Astrocyte of the hippocampus (primary cell): ENCODE measurements at places on chromosomes 3 and 15.

GRCh38 chr3:34200576-34200975 lies 402.1 kb downstream of the PDCD6IP start:
- DNase-seq: no peak

GRCh38 chr3:81308306-81308705 lies 453.1 kb downstream of the GBE1 start:
- no peak for DNase-seq

GRCh38 chr3:168813225-168813802 lies 717.6 kb upstream of the GOLIM4 start:
- DNase-seq: peak; percentile 10

DNA sequence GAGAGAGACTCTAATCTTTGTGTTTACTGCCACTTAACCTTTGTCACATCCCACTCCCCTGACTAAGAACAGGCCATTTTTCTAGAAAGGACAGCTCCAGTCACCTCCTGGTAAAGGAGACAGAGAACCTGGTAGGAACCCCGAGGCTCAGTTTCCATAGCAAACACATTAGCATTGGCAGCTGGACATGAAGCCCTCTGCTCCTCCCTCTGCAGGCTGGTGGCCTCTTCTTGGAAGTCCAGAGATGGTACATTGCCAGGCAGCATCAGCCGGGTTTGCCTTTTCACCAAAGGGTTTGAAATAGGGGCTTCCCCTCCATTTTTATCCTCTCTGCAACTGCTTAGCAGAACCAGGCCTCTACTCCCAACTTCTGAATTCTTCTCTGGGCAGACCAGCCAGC lies 213.4 kb upstream of the SEMA6D start:
- no peak for DNase-seq

DNA sequence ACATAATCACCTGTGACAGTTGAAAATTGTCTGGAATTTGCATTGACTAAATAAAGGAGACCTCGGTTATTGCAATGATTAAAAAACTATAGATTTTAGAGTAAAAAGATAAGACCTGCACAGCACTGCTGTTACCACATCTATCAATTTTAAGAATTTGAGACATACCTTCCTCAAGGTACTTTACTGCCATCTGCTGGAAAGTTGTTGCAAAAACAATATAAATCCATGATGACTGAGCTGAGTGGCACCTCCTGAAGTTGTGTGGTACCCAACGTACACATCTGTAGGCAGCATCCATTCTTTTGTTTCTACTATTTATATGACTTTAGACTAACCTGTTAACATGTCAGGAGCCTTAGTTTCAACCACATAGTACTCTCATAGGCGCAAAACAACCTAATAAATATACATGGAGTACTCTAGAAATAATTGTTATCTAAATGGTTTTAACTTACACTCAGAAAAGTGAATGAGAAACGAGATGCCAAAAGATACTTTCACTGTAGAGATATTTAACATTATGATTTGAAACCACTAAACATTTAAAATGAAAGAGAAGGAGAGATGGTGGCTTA lies 106.7 kb downstream of the GHSR start:
- peak; percentile 71 for DNase-seq

GRCh38 chr3:65348398-65348995 lies 660.7 kb upstream of the ADAMTS9 start:
- peak; percentile 94 for DNase-seq

- no peak for DNase-seq
Measured at GRCh38 chr3:13123013-13123654, 49.9 kb upstream of the IQSEC1 start.

DNA sequence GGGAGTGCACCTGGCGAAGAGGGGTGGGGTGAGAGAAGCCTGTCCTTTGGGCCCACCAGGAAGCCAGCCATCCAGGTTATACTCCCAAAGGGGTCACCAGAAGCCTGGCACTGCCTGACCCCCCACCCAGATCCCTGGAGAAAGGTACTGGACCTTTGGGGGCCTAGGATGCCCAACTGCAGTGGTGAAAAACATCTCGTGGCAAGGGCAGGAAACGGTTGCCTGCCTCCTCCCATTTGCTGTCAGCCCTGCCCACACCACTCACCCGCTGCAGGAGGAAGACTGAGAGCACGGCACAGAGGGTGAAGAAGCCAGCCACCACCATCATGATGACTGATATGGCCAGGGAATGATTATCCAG lies 2.2 kb upstream of the ULK3 start:
- DNase-seq: no peak

DNA sequence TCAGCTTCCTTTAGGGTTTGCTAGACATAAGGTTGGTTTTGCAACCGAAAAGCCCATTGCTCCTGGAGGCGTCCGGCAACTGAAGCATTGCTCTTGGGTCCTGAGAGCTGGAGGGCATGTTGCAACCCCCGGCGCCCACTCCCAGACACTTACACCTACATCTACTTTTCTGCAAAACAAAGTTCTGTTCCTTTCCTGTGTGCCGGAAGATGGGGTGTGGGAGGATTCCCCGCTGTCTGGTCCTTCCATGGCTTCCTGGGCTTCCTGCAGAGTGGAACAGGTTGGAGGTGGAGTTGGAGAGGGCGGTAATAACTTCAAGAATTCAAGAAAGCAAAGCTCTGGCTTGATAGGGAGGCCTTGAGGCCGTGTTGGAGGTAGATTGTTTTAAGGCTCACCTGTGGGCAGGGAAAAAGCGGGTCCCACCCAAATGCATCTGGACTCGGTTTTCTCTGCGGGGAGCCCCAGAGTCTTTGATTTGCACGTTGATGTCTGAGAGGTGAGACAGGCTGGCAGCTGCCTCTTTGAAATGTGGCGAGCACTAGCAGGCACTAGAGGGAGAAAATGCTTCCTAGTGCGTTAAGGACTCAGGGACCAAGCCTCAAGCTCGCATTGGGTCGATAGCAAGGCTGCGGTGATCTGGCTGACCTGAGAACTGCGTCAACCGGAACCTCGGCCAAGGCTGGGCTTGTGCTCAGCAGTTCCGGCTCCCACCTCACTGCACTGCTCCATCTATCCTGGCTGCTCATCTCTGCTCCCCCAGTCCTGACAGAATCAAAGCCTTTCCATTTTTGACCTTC lies 39.5 kb downstream of the NR2F2 start:
- no peak for DNase-seq

DNA sequence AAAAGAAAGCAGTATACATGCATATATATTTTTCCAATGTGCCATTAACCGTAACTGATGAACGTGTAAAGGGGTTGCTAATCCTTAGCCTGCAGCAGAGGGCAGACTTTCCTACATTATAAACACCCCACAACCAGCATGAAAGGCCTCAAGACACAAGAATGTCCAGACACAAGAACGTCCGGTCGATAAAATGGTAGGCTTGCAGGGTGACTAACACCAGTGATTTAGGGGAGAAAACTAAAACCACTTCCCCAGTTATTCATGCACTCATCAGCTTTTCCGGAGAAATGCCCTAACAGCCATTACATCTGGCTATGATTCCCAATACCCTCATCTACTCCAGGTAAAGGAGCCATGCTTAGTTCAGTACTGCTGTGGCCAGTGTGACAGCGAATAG lies 57.4 kb downstream of the LRTM1 start:
- DNase-seq: peak; percentile 92

DNA sequence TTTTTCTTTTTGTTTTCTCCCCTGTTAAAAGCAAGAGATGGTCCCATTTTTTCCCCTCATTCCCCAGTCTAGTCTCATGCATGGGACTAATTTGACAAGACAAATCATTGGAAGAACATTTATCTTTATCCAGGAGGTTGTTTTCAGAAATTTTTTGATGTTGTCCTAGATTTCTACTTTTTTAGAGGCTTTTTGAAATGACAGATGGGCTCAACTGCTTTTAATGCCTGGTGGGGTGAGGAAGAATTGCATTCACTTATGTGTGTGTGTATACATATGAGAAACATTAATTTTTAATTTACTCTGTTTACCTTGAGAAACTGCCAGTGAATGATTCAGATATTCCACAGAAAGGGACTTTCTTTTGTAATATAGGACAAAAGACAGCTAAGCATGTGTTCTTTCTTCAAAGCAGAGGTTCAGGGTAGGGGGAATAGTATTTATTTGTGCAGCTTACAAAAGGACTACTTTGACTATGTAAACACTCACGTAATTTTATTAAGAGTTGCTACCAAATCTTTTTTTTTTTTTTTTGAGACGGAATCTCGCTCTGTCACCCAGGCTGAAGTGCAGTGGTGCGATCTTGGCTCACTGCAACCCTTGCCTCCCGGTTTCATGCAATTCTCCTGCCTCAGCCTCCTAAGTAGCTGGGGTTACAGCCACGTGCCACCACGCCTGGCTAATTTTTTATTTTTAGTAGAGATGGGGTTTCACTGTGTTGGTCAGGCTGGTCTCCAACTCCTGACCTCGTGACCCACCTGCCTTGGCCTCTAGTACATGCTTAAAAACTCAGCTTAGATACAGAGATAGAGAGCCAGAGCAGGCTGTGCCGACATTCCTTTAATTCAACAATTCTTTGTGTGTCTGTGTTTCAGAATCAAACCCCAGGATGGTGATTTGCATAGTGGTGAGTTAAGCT lies 130.1 kb upstream of the RARB start:
- DNase-seq: peak; percentile 47

GRCh38 chr15:91849180-91849579 lies 4.3 kb upstream of the SLCO3A1 start:
- no peak for DNase-seq

GRCh38 chr3:154522036-154522602 lies 92.1 kb upstream of the GPR149 start:
- DNase-seq: no peak

DNA sequence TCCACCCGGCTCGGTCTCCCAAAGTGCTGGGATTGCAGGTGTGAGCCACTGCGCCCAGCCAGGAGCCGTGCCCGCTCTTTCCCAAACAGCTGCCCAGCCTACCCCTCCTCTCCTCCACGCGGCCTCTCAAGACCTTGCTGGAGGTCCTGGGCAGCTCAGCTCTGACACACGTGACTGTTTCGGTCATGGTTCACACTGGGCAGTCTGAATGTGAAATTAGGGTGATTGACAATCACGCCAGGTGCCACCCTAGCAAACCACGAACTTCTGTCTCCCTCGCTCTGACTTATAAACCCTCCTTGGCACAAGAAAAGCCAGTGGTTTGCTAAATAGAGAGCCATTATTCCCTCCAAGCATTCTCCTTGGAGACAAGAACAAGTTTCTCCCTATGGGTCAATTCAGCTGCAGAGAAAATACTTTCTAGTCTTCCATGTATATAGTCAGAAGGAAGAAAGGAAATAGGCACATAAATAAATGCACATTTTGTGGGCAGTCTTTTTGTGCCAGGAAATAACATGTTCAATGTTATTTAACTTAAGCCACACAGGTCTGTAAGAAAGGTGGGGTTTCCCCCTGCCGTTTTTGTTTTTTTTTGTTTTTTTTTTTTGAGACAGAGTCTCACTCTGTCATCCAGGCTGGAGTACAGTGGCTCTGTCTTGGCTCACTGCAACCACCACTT lies 121.9 kb upstream of the MEF2A start:
- no peak for DNase-seq

GRCh38 chr3:63228677-63229076 lies 49.4 kb upstream of the SYNPR start:
- peak; percentile 60 for DNase-seq

DNA sequence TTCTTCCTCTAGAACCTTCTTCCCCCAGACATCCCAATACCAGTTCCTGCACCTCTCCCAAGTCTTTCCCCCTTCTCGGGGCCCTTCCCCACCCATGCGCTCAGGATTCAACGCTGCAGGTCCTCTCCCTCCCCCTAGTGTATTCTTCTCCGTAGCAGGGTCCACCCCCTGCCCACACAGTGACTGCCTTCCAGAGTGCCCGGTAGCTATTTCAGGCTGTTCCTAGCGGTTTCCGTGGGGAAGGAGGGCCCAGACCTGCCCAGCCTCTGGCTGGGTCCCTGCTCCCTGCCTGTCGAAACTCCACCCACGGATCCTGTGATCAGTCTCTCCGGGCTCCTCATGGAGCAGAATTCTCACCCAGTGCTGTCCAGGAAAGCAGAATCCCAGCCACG lies 45.2 kb upstream of the SEC61A1 start:
- DNase-seq: no peak

DNA sequence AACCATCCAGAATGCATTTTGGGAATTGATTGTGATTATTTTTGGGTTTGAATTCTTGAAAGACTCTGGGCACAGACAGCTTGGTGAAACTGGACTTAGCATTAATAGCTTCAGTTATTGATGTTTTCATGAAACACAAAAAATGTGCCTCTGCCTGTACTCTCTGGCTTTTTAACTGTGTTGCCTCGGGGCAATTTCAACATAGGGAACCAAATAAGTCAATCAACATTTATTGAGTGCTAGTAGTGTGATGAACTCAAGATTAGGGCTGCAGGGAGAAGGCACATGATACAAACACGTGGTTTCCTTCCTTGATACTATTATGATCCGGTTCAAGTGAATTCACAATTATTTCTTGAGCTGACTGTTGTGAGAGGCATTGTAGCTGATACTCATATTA lies 50.8 kb downstream of the UNC13C start:
- no peak for DNase-seq

GRCh38 chr15:81282606-81282895 lies 41.4 kb downstream of the STARD5 start:
- DNase-seq: no peak

DNA sequence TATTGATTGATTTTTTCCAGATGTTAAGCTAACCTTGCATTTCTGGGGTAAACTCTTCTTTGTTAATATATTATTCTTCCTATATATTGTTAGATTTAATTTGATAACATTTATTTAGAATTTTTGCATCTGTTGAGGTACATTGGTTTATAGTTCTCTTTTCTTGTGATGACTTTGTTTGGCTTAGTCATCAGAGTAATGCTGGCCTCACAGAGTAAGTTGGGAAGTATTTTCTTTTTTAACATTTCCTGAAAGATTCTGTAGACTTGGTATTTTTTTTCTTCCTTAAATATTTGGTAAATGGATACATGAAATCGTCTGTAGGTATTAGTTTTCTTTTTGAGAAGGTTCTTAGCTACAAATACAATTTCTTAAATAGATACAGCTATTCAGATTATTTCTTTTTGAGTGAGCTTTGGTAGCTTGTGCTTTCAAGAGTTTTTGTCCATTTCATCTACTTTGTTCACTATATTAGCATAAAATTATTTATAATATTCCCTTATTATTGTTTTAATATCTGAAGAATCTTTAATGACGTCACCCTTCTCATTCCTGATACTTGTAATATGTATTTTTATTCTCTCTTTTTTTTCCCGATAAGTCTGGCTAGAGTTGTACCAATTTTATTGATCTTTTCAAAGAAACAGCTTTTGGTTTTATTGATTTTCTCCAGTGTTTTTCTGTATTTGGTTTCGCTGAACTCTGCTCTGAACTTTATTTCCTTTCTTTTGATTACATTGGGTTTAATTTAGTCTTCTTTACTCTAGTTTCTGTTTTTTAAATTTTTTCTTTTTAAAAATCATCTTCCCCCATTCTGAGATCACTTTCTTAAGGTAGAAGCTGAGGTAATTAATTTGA lies 6.5 kb upstream of the HPS3 start:
- no peak for DNase-seq
